ENCODE measurements at places on chromosomes 7 and 10. TPM values are rescaled to one million over a fixed set of nuclear protein-coding genes. Genes with fewer than 3 reads are reported as not detected.

- peaks cover 24% of the 10 kb centered on the region for H3K36me3 ChIP-seq
- H3K4me1 ChIP-seq: peaks cover 19% of the 10 kb centered on the region
- no peak for DNase-seq
- no peaks in the 10 kb centered on the region for H3K27me3 ChIP-seq
Observed at GRCh38 chr10:79348640-79348988, 1.3 kb downstream of the PPIF start.

The NOM1 gene
- 19.2 TPM for total RNA-seq

The SEMA3C gene
- total RNA-seq: 193 TPM

DNA sequence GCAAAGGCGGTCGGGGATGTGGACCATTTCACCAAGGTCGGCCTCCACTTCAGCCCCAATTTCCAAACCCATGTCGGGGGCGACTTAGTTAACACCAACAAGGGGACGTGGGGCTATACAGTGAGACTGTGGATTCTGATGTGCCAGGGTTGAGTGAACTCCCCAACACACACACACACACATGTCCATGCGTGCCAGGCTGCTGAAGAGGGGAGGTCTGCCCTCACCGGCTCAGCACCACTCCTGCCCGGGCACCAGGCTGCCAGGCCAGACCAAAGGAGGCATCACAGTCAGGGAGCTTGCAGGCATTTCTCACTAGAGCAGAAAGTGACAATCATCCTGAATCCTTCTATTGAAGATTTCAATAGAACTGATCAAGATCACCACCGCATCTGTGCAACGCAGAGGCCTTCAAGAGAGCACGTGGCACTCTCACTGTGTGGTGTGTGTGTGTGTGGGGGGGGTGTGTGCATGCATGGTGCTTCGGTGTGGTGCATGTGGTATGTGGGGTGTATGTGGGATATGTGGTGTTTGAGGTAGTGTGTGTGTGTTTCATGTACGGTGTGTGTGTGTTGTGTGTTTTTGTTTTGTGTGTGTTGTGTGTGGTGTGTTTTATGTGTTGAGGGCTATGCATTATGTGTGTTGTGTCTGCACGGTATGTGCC, 403.5 kb upstream of the RNF32 start:
- no peaks in the 10 kb centered on the region for H3K36me3 ChIP-seq
- no peak for DNase-seq
- no peaks in the 10 kb centered on the region for H3K27me3 ChIP-seq
- H3K27ac ChIP-seq: no peak overlapping the region
- no peaks in the 10 kb centered on the region for H3K4me1 ChIP-seq

DNA sequence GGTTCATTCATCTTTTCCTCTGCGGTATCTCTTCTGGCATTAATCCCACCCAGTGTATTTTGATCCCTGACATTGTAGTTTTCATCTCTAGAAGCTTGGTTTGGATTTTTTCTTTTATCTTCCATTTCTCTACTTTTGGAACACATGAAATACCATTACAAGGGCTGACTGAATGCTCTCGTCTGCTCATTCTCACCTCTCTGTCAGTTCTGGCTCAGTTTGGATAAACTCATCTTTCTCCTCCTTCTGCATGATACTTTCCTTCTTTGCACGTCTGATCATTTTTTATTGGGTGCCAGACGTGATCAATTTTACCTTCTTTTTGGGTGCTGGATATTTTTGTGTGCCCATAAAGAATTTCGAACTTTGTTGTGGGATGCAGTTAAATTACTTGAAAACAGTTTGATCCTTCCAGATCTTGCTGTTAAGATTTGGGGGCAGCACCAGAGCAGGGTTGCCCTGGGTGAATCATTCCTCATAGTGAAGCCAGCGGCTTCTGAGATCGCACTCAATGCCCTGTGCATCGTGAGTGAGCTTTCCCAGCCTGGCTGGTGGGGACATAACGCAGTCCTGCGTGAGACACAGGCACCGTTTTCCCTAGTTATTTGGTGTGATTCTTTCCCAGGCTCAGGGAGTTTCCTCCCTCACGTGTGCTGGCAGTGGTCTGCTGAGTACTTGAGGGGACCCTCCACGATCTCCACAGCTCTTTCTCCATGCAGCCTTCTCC, 53.8 kb downstream of the LHPP start:
- H3K27ac ChIP-seq: no peak overlapping the region
- no peaks in the 10 kb centered on the region for H3K27me3 ChIP-seq
- DNase-seq: no peak
- H3K4me1 ChIP-seq: no peaks in the 10 kb centered on the region
- no peaks in the 10 kb centered on the region for H3K36me3 ChIP-seq
- no peak overlapping the region for H3K4me3 ChIP-seq

DNA sequence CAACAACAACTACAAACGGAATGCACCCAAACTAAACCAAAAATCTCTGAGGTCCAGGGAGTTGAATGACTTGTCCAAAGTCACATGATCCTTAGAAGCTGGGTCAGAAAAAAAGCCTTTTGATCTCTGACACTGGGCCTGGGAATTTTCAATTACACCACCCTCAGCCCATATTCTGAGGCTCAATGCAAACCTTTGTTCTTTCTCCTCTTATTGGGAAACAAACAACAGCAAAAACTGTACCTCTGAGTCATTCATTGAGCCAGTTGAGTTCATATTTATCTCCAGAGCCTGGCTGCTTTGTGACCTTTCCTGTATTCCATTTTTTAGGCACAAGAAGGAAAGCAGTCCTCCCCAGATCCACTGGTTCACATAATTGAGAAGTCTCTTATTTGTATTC, 51.2 kb upstream of the SORCS1 start:
- no peaks in the 10 kb centered on the region for H3K27me3 ChIP-seq
- no peak for DNase-seq
- no peaks in the 10 kb centered on the region for H3K36me3 ChIP-seq
- no peaks in the 10 kb centered on the region for H3K4me1 ChIP-seq
- H3K4me3 ChIP-seq: no peak overlapping the region

The FBXL13 gene
- total RNA-seq: 1.6 TPM

The PNLIP gene
- not detected for total RNA-seq

DNA sequence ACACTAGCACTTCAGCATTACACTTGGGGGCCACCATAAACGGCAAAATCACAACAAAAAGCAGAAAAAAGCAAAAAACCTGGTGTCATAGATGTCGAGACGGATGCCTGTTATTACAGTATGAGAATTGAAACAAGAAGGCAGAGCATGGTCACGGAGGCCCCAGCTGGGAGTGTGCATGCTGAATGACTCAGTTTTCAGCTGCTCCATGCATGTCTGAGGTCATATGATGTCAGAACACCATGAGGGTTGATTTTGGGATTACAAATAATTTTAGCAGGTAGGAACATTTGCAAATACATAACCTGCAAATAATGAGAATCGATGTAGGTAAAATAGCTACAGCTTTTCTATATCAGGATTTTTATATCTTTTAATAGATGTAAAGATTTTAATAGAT, 19.1 kb downstream of the ZMYND11 start:
- H3K27me3 ChIP-seq: no peaks in the 10 kb centered on the region
- no peaks in the 10 kb centered on the region for H3K36me3 ChIP-seq
- H3K4me3 ChIP-seq: no peak overlapping the region
- peak; percentile 47 for DNase-seq
- peaks cover 8% of the 10 kb centered on the region for H3K4me1 ChIP-seq
- peak overlapping the region; percentile 35 for H3K27ac ChIP-seq

The SORBS1 gene
- total RNA-seq: 5.1 TPM

The NEBL gene
- total RNA-seq: 3.7 TPM

GRCh38 chr7:44259547-44260457, 59.0 kb downstream of the YKT6 start:
- no peaks in the 10 kb centered on the region for H3K36me3 ChIP-seq
- H3K27me3 ChIP-seq: peaks cover 10% of the 10 kb centered on the region
- no peak overlapping the region for H3K4me3 ChIP-seq
- DNase-seq: peak; percentile 95
- H3K27ac ChIP-seq: peak overlapping the region; percentile 21

GRCh38 chr10:69572159-69573055, 815 bp downstream of the NEUROG3 start:
- no peak overlapping the region for H3K27ac ChIP-seq
- no peaks in the 10 kb centered on the region for H3K4me1 ChIP-seq
- DNase-seq: no peak
- H3K36me3 ChIP-seq: no peaks in the 10 kb centered on the region
- peaks cover 88% of the 10 kb centered on the region for H3K27me3 ChIP-seq

- H3K4me3 ChIP-seq: no peak overlapping the region
- peak overlapping the region; percentile 59 for H3K27ac ChIP-seq
- peaks cover 58% of the 10 kb centered on the region for H3K4me1 ChIP-seq
- no peaks in the 10 kb centered on the region for H3K36me3 ChIP-seq
Observed at GRCh38 chr7:104980440-104980839, 33.6 kb upstream of the KMT2E start.

- peaks cover 2% of the 10 kb centered on the region for H3K4me1 ChIP-seq
- no peaks in the 10 kb centered on the region for H3K36me3 ChIP-seq
- DNase-seq: no peak
- no peak overlapping the region for H3K27ac ChIP-seq
Observed at GRCh38 chr7:98107313-98107721, 655 bp downstream of the LMTK2 start.

GRCh38 chr7:125606671-125607070, 677.0 kb upstream of the POT1 start:
- H3K27me3 ChIP-seq: no peaks in the 10 kb centered on the region
- no peaks in the 10 kb centered on the region for H3K4me1 ChIP-seq
- no peak overlapping the region for H3K27ac ChIP-seq
- H3K36me3 ChIP-seq: no peaks in the 10 kb centered on the region
- no peak for DNase-seq

- H3K27me3 ChIP-seq: no peaks in the 10 kb centered on the region
- no peak for DNase-seq
- no peak overlapping the region for H3K27ac ChIP-seq
Observed at GRCh38 chr7:8386926-8387550, 46.4 kb upstream of the NXPH1 start.

GRCh38 chr7:104621321-104621720, 292.9 kb downstream of the LHFPL3 start:
- DNase-seq: no peak
- no peaks in the 10 kb centered on the region for H3K36me3 ChIP-seq
- H3K27ac ChIP-seq: no peak overlapping the region

GRCh38 chr10:125121003-125121402, 39.4 kb downstream of the CTBP2 start:
- no peaks in the 10 kb centered on the region for H3K27me3 ChIP-seq
- no peaks in the 10 kb centered on the region for H3K36me3 ChIP-seq
- H3K27ac ChIP-seq: no peak overlapping the region
- no peak for DNase-seq

The ACTR3C gene
- 0.25 TPM for total RNA-seq

The MALSU1 gene
- 55.9 TPM for total RNA-seq

The ELN gene
- 0.75 TPM for total RNA-seq

- peaks cover 22% of the 10 kb centered on the region for H3K36me3 ChIP-seq
- H3K27ac ChIP-seq: no peak overlapping the region
- no peak overlapping the region for H3K4me3 ChIP-seq
- H3K4me1 ChIP-seq: peaks cover 5% of the 10 kb centered on the region
- DNase-seq: no peak
Observed at GRCh38 chr10:100204370-100204769, 18.5 kb upstream of the ERLIN1 start.

DNA sequence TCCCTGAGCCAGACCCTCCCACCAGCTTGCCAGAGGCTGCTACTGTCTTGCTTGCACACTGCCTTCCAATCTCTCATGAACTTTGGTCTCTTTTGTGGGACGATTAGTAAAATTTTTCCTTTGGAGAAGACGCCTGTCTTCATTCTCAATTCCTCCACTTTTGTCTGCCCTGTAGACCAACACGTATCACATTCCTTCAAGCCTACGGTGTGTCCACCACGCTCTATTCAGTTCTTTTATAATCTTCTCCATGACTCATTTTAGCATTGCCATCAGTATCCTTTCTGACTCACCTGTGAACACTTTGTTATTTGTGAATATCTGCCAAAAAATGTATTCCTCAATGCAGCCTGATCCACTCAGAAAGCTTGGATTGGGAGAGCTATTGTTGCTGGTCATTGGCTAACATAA, 1.4 kb downstream of the GIMAP5 start:
- no peaks in the 10 kb centered on the region for H3K4me1 ChIP-seq
- H3K4me3 ChIP-seq: no peak overlapping the region
- no peak for DNase-seq
- H3K36me3 ChIP-seq: no peaks in the 10 kb centered on the region
- no peak overlapping the region for H3K27ac ChIP-seq
- H3K27me3 ChIP-seq: no peaks in the 10 kb centered on the region

DNA sequence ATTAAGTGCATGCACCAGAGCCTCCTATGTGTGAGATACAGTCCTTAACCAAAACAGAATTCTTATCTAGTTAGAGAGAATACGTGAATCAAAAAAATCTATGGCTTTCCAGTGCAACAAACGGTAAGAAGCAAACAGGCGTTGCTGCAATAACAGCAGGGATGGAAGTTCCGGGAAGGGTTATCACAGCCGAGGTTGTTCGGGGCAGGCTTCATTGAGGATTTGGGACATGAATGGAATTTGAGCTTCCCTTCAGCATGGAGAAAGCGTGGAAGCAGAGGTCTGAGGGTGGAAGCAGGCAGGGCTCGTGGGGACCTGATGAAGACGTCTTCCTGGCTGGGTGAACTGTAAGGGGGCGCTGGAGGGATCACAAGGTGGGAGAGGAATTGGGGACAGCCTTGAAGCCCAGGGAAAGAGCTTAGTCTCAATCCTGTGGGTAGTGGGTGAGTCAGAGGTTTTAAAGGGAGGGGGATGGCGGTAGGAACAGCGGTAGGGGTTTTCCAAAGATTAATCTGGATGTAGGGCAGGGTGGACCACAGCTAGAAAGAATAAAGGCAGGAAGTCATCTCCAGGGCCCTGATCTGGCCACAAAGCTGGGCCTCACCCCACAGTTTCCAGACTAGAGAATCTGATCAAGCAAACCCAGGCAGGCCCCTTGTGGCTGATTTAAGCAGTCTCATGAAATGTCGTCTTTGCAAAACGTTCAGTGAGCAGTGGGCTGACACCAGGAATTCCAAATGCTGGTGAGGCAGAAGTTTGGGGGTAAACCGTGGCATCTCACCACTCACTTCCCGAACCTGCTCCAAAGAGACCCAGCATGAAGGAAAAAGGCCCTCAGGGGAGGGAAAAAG, 65.1 kb downstream of the CALML3 start:
- H3K36me3 ChIP-seq: no peaks in the 10 kb centered on the region
- H3K4me1 ChIP-seq: peaks cover 34% of the 10 kb centered on the region
- peak; percentile 82 for DNase-seq
- no peak overlapping the region for H3K4me3 ChIP-seq
- no peaks in the 10 kb centered on the region for H3K27me3 ChIP-seq
- peak overlapping the region; percentile 35 for H3K27ac ChIP-seq

GRCh38 chr10:86348321-86349210, 18.0 kb downstream of the GRID1 start:
- no peaks in the 10 kb centered on the region for H3K27me3 ChIP-seq
- H3K4me3 ChIP-seq: no peak overlapping the region
- H3K36me3 ChIP-seq: no peaks in the 10 kb centered on the region
- H3K4me1 ChIP-seq: no peaks in the 10 kb centered on the region

DNA sequence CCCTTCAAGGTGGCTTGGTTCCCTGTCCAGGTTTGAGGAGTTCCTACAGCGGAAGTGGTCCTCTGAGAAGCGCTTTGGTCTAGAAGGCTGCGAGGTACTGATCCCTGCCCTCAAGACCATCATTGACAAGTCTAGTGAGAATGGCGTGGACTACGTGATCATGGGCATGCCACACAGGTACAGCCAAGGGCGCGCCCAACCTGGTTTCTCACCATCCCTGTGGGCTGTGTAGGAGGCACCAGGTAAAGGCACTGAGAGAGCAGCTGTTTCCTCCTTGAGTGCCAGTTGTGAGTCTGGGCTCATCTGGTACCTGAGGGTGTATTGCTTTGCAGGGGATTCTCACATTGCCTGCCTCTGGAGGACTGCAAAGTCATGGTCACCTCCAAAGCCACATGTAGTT, 68.0 kb downstream of the OGDH start:
- no peak overlapping the region for H3K4me3 ChIP-seq
- no peak for DNase-seq
- H3K36me3 ChIP-seq: peaks cover 15% of the 10 kb centered on the region
- no peak overlapping the region for H3K27ac ChIP-seq
- H3K27me3 ChIP-seq: no peaks in the 10 kb centered on the region
